Dermis blood vessel endothelial cell (primary cell): ENCODE measurements at places on chromosomes 6 and 20.

GRCh38 chr6:129683601-129684322 is 26.2 kb downstream of the ARHGAP18 start:
- peak; percentile 99 for DNase-seq

DNA sequence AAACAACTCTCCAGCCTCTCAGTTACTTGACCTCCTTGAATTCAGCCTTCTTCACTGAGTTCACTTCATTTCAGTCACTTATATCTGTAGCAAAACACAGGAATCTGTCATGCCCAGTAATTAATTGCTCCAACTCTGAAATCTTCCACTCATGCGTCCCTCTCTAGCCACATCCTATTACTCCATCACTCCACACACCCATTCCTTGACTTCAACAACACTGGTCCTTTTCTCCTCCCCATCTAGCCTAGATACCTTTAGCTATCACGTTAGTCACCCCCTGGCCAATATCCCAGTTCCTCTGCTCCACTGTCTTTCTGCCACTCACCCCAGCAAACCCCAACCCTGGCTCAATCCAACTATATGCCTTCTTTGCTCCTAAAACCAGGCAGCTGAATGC is 7.7 kb downstream of the ZHX3 start:
- no peak for DNase-seq

- DNase-seq, result no peak
Measured at GRCh38 chr20:40945189-40945588, 83.4 kb upstream of the TOP1 start.

DNA sequence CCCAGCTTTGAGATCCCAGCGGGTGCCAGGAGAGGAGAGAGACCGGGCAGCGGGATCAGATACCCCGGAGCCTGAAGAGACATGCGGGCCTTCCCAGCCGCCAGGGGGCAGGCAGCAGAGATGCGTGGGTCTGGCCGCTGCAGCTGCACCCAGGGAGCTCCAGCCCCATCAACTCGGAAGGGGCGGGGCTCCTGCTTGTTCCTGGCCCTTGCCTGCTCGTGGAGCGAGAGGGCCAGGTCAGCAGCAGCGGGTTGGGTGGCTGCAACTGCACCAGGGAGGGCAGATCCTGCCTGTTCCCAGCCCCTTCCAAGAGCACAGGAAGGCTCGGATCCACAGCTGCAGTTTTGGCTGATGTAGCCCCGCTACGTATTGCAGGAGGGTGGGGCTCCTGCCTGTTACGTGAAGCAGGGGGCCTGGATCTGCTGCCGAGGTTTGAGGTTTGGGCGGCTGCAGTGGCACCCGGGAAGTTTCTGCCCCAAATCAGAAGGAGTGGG is 532.8 kb downstream of the RFPL4B start:
- DNase-seq, result no peak

GRCh38 chr6:27599859-27600532 is 127.1 kb upstream of the ZNF184 start:
- DNase-seq, result no peak

- no peak for DNase-seq
Measured at GRCh38 chr6:35787266-35788218, 6.7 kb downstream of the CLPSL1 start.

DNA sequence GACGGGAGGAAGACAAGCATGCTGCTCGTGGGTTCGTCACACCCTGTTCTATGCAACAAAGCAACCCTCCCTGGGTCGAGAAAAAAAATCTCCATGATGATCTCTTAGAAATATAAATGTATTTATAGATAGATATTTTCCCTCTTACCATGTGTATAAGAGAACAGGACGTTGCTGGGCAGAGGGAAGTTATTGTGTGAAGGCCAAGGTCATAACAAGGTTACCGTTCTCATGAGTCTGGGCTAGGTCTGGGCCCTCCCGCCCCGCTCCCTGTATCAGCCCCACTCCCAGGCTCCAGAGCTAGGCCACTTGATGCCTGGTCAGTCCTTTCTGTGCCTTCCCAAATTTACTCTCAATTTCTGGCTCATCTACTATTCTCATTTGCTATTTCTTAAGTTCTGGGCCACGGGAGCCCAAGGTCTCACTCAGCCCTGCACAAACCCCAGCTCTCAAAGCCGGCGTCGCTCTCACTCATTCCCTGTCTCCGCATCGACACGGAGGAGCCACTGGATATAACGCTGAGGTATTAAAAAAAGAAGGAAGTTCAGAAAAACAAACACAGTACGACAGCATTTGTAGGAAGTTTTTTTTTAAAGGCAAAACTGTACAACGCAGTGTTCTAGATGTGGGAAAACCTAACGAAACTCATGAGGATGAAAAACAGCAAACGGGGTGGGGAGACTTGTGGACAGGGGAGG is 96.8 kb downstream of the PSMG4 start:
- peak; percentile 67 for DNase-seq

DNA sequence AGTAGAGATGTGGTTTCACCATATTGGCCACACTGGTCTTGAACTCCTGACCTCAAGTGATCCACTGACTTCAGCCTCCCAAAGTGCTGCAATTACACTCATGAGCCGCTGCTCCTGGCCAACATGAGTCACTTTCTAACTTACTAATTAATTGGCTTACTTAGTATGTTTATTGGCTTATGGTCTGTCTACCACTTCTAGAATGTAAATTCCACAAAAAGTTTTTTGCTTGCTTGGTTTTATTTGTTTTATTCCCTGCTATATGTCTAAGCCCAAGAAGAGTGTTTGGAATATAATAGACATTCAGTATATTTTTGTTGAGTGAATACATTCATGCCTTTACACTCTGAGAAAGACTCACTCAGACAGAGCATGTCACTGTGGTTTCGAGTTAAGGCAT is 86.0 kb downstream of the SAMD3 start:
- no peak for DNase-seq

DNA sequence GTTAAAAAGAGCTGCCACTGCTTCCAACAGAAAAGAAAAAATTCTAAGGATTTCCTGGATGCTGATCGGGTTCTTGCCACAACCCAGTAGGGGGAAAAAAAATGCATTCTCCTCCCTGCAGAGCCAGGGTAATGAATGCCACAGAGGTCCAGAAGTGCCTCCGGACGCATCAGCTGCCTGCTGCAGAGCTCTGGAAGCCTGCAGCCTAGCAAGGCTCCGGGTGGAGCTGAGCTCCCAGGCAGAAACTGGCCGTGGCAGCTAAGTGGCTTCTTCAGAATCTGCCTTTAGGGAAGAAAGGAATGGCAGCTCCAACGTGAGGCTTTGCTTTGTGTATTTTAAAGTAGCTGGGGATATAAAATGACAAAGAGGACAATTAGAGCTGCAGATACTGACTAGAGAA is 155.0 kb downstream of the CFAP61 start:
- DNase-seq, result no peak

DNA sequence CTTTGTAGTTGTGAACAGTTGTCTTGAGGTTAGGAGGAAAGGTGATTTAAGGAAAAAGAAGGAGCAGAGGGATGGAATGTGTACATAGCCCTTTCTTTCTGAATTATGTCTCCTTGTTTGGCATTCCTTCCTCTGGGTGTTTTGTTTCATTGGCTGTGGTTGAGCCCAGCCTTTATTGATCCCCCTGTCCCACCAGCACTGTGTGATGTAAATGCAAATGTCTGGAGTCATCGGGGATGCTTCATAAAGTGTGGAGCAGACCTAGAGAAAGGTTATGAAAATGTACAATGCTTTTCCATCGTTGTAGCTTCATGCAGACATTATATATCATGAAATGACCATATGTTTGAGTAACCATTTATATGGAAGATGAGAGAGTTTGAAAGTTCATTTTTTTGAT is 164.5 kb downstream of the PLCB1 start:
- DNase-seq, result no peak

GRCh38 chr20:49034070-49034732 is 11.9 kb upstream of the CSE1L start:
- no peak for DNase-seq

DNA sequence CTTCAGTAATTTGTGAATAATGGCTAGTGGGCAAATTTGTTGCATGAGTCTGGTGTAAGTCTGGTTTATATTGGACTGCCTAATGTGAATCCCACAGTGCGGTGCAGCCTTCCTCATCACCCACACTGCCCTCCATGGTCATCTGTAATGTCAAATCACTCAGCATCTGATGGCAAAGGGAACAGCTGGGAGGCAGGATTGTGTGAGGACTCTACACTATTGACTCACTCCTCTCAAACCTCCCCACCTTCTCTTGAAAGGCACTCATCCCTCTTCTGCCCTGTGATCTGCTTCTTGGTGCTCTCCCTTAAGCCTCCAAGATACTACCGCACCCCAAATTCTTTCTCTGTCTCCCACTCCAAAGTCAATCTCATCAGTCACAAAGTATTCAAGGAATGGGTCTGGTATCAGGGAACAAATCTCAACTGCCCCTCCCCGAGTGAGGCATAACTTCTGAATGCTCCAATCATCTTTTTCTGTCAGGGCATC is 146.0 kb upstream of the BEND6 start:
- no peak for DNase-seq

DNA sequence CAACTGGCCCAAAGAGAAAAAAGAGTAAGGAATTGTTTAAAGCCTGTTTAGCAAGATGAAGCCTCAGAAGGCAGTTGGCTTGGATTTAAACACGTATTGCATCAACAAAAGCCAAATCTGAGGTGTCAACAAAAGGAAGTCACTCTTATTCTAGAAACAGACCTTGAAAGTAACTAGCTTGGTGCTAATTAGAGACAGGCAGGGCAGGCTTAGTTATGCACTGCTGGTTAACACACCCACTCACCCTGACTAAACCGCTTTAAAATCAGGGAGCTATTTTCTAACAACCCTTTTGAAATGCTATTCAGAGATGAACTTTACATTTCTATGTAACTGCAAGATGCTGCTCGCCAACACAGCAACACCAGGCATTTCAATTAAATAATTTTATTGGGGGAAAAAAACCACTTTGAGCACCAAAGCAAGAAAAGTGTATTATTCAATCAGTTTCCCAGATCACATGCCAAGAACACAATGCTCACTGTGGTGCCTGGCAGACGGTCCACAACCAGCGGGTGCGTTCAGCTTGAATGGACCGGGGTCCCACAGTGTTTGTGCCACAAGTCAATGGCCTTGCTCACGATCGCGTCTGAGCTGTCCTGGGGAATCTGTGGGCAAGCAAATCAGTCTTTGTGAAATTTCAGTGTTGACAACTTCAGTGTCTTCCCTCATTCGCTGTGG is 23.6 kb downstream of the TBC1D7 start:
- DNase-seq, result no peak

GRCh38 chr6:139370283-139370998 is 4.0 kb downstream of the CITED2 start:
- peak; percentile 47 for DNase-seq

GRCh38 chr6:149891259-149891658 is 6.7 kb downstream of the RAET1E start:
- no peak for DNase-seq

GRCh38 chr6:5078121-5078669 is 6.9 kb upstream of the PPP1R3G start:
- DNase-seq, result peak; percentile 62

- DNase-seq, result peak; percentile 28
Measured at GRCh38 chr6:84546427-84546914, 217.9 kb downstream of the TBX18 start.

DNA sequence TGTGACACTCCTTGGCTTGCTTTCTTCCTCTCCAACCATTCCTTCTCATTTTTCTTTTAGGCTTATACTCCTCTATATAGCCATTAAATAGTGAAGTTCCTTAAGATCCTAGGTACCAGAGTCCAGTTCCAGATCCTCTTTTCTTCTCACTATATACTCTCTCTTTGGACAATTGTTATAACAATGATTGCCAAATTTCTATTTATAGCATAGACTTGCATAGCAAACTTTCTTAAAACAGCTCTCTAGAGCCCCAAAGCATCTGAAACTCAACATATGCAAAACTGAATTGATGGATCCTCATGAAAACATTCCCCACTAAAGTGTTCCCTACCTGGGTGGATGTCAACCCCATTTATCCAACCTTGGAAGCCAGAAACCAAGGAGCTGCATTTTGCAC is 13.4 kb downstream of the PHIP start:
- DNase-seq, result no peak

- DNase-seq, result no peak
Measured at GRCh38 chr20:33399924-33400323, 1.4 kb downstream of the CDK5RAP1 start.

DNA sequence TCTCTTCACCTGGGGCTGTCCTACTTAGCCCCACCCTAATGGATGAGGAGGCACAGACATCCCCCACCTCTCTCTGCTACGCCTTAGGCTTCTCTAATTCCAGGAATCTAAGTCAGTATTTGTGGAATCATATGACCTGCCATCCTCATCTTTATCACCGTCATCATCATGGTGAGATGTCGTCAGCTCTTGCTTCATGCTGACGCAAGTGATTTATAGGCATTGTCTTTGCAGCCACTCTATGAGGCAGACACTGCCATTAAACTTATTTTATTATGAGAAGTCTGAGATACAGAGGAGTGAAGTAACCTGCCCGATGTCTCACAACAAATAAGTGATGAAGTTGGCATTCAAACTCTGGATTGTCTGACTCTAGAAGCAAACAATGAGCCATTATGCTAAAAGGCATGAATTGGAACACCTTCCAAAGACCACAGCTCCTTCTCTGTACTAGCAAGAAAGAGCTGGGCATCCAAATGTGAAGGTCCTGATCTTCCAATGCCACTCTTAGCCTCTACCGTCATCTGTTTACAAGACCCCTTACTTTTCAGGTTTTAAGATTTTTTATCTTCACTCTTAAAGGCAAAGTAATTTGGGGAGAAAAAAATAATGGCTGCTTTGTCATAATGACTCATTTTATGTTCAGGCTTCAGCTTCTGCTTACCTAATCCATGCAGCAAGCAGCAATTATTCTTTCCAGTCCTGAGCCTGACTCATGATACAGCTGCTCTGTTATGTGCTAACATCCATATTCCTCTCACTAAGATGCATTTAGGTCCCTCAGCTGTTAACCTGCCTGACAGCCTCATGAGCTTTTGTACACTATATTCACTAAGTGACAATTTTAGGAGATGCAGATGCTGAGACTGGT is 113.7 kb upstream of the BCLAF1 start:
- DNase-seq, result peak; percentile 16

DNA sequence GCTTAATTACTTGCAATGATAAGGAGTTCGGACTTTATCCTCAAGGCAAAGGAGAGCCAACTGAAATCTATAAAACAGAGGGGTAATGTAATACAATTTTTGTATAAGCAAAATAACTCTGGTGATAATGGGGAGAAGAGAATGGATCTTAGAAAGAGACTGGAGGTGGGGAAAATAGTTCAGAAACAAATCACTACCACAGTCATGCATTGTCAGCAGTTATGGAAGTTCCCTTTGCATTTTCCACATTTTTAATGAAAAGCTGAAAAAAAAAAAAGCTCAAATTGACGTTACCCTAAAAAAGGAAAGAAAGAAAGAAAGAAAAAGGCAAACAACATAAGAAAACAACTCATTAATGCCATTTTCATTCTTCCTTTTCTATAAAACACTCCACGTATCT is 337.6 kb upstream of the HSF2 start:
- no peak for DNase-seq

GRCh38 chr6:42049116-42049809 is 1.1 kb upstream of the TAF8 start:
- DNase-seq, result no peak

GRCh38 chr6:109008537-109009235 is 86.0 kb downstream of the SESN1 start:
- peak; percentile 63 for DNase-seq
